ENCODE measurements at places on chromosomes 5 and 9.

- no peak for DNase-seq
These were observed 62.4 kb downstream of the PJA2 start for GRCh38 chr5:109347252-109347888.

GRCh38 chr5:132053483-132053882, 7.0 kb upstream of the IL3 start:
- DNase-seq, result no peak

GRCh38 chr5:117065161-117065560, 490.5 kb upstream of the SEMA6A start:
- no peak for DNase-seq

GRCh38 chr9:77938163-77938562, 93.4 kb downstream of the GNAQ start:
- DNase-seq, result no peak

DNA sequence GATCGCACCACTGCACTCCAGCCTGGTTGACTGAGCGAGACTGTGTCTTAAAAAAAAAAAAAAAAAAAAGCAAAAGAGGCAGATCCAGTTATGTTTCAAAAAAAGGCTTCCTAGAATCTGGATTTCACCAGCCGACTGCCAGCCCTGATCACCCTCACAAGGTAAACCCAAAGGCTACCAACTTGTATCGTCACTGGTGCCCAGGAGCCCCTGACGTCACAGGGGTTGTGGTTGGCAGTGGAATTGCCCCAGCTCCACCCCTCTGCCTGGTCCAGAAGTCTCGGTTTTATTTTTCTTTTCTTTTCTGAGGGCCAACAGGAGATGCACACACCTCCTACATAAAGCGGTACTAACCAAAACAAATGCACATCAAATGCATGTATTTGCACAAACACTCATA, 6.0 kb upstream of the LMX1B start:
- DNase-seq, result no peak

DNA sequence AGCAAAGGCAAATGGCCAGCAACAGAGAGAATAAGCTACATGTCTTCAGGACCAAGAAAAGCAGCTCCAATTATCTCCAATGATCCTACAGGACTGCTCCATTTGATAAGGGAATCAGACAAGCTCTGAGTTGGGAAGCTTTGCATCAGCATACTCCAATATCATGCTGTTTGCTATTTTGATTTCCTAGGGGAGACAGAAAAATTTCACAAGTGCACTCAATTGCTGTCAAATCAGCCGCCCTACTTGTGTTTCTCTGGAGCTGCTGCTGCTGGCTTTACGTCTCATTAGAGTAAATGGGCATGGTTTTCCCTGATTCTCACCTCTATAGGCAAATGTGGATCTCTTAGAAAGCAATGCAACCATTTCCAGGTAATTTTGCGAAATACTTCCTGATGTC, 201.7 kb downstream of the PRELID2 start:
- no peak for DNase-seq

DNA sequence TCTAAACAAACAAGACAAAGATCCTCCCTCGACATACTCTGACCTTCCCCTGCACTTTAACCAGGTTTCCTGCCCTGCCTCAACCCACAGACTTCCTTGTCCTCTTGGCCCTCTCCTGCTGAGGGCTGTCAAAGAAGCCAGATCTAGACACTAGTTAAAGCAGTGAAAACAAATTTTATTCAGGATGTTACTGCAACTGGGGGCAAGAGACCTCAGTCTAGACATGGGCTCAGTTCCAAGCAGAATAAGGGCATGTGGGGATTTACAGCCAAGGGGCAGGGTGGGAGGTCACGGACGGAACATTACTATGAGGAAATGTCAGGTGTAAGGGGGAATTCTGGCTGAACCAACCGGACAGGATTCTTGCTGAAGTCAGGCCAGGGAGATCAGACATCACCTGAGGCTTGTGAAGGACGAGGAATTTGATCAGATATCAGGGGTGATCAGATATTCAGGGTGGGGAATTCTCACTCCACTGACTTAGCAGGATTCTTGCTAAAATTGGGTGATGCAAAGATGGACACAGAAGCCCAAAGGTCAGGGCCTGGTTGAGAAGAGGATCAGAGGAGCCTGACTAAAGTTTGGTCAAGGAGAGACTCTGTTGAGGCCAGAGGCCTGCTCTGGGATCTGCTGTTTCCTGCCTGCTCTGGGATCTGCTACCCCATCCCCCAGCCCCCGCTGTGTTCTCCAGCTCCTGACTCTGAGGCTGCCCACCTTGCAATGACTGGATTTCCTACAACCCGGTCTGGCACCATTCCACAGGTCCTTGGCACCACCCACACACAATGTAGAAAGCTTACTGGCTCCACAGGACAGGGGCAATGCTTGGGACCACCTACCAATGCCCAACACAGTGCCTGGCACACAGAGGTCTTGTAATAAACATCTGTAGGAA, 21.5 kb downstream of the GABBR2 start:
- DNase-seq, result no peak

- no peak for DNase-seq
These were observed 16.5 kb downstream of the GRXCR2 start for GRCh38 chr5:145856285-145856818.

GRCh38 chr9:4604678-4605095, 57.4 kb upstream of the PLPP6 start:
- no peak for DNase-seq

DNA sequence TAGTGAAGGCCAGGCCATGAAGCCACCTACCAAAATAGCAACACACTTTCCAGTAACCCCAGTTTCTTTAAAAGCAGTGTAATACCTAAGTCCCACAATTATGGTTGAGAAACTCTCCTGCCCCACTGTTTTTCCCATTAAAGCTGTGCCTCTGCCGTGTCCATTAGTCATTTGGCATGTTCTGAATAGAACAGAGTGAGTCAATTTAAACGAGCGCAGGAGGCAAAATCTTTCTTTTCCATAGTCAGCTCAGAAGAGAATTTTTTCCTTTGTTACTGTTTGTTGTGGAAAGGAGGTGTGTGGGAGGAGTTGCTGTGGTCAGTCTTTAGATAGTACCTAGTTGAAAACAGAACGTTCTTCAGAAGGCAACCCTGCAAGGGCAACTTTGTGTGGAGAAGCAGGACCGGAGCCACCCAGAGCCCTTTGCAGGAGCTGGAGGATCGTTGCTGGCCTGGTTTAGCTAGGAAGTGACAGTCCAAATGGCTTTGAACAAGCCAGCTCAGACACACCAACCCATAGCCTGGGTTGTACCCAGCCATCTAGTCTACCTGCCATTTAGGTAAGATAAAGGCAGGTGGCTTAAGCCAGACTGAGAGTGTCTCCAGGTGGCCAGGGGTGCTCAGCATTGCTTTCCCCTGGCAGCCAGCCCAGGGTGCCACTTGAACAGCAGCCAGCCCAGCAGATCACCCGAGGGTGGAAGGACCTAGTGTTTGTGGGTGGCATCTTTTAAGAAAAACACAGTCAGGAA, 30.4 kb downstream of the GADD45G start:
- no peak for DNase-seq

DNA sequence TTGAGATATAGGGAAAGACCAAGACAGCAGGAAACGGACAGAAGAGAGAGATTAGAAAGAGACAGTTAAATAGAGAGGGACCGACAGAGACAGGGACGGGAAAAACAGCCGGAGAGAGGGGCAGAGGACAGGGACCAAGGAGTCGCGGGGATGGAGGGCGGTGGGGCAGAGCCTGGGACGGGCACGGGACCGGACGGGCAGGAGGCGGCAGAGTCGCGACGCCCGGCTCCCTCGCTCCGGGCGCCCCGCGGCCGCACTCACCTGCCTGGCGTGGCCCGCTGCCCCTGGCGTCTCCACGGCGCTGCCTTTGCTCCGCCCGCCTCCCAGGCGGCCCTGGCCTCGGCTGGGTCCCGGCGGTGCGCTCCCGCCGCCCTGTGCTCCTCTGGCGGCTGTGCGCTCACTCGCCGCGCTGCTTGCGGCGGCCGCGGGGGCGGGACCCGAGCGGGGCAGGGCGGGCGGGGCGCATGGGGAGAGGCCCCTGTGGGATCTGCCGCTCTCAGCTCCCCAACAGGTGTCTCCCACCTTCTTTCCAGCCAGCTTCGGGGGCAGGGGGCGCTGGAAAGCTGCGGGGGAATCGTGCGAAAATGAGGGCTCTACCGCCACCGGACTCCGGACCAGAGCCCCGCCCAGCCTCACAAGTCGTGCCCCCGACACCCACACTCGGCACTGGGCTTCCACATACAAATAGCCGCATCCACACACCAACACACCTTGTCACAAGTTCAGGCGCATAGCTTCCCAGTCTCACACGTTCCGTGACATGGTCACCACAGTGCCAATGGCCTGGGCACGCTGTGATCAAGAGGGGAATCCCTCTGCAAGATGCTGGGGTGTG, at the start of gene ARID3C:
Gene ARID3C (minus strand): TSS at position 411 of the 835 bp plus-strand sequence. CDS start 1,052 bp downstream, outside the sequence.
- DNase-seq, result no peak

DNA sequence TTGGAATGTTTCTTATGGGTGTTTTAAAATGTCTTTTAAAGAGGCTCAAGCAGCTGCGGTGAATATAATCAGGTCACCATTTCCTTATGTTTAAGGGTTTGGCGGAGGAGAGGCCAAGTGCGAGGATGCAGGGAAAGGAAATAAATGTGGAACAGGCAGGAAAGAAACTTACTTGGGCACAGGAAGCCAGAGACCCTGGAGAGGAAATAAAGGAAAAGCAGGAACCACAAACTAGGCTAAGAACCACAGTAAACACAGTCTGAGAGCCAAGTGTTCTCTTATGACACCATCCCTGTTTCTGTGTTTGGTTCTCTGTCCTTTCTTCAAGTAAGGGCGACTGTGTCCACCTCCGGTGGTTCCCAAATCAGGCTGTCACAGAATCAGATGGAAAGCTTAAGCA, 166.5 kb downstream of the C9orf152 start:
- DNase-seq, result no peak

- DNase-seq, result no peak
These were observed 120.7 kb downstream of the PBX3 start for GRCh38 chr9:125867751-125868415.

GRCh38 chr5:83595217-83595616, 123.7 kb downstream of the VCAN start:
- no peak for DNase-seq

DNA sequence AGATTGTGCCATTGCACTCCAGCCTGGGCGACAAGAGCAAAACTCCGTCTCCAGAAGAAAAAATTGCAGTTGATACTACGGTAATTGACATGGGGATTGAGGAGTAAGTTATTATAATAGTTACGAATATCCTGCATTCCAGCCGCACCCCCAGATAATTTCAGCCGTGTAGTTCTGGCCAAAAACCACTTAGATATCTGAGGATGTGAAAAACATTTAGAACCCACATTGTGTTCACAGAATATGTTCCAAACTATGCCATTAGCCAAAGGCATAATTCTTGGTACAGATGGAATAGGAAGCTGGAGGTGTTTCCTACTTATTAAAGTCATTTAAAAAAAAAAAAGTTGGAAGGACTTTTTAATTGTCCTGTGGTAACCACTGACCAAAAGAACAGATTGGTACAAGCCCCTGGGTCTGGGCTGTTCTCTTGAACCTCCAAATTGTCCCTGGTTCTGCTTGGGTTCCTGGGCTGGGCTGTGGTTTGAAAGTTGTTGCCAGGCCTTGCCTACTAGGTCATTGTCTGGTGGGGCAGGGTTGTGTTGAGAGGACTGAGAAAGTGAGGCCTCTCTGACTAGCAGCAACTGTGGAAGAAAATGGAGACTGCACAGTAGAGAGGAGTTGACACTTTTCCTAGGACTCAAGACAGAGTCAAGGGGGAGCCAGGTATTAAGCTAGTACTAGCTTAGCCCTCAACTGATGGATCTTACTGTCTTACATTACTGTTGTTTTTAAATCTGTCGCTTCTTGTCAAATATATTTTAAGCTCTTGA, 198.8 kb downstream of the NR3C1 start:
- no peak for DNase-seq

DNA sequence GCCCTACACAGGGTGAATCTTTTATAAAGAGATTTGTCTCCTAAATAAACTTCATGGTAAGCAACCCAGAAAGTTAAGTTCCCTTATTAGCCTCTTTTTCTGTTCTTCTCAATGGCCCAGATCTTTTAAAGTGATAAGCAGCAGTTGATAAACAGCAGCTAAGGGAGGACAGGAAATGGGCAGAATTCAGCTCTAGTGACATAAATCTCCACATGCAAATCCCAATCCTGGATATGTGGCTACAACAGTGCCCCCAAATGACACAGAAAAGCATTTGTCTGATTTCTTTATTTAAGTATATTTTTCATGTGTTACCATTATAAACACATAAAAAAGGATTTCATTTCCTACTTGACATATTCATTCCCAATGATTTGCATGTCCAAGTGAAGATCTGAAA, 199.0 kb downstream of the DTWD2 start:
- no peak for DNase-seq
